ENCODE measurements at places on chromosomes 2 and 18.
A peak's percentile ranks its signal among the peaks of the same experiment; 100 is the strongest.

GRCh38 chr2:238699307-238700116 is 148.4 kb upstream of the TWIST2 start:
- DNase-seq = no peak

- DNase-seq = no peak
Observed at GRCh38 chr2:211900000-211900399, 638.6 kb downstream of the ERBB4 start.

DNA sequence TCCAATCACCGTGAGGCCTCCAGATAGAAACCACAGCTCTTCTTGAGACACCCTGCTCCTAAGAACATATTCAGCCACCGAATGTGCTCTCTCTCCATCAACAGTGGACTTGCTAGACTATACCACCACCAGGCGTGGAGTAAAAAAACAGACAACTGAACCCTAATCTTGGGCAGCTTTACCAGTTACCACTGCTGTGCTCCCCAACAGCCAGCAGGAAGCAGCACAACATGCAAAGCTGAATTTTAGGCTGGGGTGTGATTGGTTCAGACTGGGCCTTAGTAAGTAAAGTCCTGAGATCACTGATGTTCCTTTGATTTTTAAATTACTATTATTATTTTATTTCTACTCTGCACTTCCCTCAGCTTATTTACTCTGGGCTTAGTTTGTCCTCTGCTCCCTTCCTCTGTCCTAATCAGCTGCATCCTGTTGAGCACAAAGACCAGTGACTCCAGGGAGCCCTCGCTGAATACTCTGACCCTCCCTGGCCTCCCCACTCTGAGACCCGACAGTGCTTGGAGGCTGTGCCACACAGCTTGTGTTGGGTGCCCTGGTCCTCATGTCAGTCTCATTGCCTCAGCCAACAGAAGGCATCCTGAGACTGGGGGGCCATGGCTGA is 21.9 kb downstream of the MRPL35 start:
- peak; percentile 88 for DNase-seq

- no peak for DNase-seq
Observed at GRCh38 chr2:19574778-19575260, 216.4 kb upstream of the OSR1 start.

DNA sequence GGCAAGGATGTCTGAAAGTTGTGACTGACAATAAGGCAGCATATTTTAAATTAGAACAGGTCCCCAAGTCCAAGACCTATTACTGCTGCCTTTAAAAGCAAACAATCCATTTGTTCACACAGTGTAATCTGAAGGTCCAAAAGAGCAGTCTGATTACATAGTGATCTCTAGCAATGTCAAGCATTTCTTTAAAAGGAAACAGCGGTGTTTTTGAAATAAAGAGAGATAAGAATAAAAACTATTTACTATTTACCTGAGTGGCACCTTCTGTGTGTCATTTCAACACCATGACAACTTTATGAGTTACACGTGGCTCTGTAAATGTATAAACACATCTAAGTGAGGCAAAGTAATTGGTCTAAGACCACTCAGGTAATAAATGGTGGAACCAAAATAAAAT is 1009.9 kb upstream of the CNTNAP5 start:
- no peak for DNase-seq

GRCh38 chr18:49026501-49027373 is 76.0 kb upstream of the SMAD7 start:
- no peak for DNase-seq

- no peak for DNase-seq
Observed at GRCh38 chr2:105840933-105841332, 96.2 kb downstream of the NCK2 start.

- no peak for DNase-seq
Observed at GRCh38 chr2:235511187-235511661, 17.4 kb downstream of the AGAP1 start.

DNA sequence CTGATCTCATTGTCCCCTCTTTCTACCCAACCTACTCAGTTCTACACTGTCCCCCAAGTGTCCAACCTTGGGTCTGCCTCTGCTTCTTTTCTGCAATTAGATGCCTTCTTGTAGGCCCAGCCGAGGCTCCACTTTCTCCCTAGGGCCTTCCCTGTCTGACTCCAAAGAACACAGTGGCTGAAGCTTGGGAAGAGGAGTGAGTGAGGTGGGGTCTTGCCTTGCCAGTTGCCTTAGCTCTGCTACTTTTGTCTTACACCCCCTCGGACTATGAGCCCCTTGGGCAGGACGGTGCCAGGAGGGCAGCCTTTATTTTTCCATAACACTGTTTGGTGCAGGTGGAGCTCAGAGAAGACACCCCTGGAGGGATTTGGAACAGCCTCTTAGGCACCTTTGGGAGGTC is 345.1 kb downstream of the CYP26B1 start:
- DNase-seq = no peak

GRCh38 chr2:98448441-98449145 is 3.9 kb downstream of the INPP4A start:
- DNase-seq = no peak

- DNase-seq = no peak
Observed at GRCh38 chr2:236939721-236940231, 145.9 kb upstream of the COPS8 start.

GRCh38 chr2:23452372-23452771 is 67.4 kb downstream of the KLHL29 start:
- no peak for DNase-seq

DNA sequence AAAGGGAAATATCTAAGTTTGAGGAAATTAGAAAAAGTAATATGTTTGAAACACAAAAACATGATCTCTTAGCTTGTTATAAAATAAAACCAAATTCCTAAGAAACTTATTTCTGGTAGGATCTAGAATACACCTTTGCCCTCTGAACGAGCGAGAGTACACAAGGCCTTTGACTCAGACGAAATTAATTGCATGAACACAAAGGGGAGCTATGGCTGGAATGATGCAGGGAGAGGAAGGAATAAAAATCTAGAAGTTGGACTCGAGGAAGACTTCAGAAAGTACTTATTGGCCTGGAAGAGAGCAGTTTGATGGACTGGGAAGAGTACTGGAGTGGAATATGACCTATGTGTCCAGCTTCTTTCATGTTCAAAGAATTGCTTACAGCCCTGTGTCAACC is 927 bp upstream of the CRYGD start:
- no peak for DNase-seq

GRCh38 chr18:22069916-22070315 is 99.5 kb upstream of the GATA6 start:
- no peak for DNase-seq

Data from Kasumi-1 (cell line).